T-helper 2 cell (primary cell): ENCODE measurements at places on chromosomes 4 and X.

GRCh38 chrX:69031181-69031580 is 134.1 kb downstream of the PJA1 start:
- DNase-seq = no peak

GRCh38 chrX:52988985-52989917 is 30.9 kb upstream of the FAM156A start:
- no peak for DNase-seq

- no peak for DNase-seq
Measured at GRCh38 chrX:6812087-6812486, 277.2 kb upstream of the VCX3A start.

DNA sequence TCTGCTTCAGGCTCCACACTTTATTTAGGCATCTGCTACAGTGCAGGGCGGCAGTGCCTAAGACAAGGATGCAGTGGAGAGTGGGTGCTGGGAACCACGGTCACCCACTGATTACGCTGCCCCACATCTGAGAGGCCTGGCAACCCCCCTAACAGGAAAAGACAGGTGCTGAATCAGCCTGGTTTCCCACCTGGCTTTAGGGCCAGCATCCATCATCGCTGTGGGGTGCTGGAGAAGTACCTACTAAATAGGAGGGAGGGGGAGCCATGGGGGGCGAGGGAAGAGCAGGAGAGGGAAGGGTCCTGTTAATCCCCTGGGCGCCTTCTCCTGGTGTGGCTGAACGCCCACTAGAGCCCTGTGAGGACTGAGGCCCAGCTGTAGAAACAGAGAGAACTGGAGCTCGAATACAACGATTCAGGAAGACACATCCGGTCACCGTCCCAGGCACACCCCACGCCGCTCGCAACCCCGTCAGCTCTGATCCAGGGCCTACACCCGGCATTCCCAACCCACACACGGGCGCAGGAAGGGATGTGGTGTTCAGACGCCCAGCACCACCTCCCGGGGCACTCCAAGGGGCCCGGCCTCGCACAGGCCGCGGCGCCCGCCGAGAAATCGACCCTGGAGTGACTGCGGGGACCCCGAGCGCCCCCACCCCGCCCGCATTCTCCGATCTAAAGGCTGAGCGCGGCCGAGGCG is 554 bp downstream of the DCTD start:
- no peak for DNase-seq

DNA sequence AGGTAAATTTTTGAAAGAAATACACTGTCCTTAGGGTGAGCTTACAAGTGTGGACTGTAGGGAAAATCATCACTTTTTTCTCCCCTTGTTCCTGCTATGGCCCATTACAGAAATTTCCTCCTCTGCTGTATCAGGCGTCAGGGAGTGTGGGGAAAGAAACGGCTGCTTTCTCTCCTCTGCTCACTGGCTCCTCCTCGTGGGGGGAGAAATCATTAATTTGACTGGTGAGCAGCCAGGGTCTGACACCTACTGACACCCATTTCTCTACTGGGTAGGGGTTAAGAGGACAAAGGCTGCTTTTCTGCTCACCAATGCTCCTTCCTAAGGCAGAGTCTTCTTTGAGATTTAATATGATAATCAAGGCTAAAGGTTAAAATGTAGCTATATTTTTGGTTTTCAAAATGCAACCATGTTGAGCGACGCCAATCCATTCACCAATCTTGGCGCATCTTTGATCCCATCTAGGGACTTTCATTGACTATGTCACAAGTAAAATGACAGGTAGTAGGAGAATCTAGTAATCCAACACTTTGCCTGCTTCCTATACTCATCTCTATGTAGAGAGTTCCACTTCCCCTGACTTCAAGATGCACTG is 25.1 kb downstream of the SETD7 start:
- DNase-seq = peak; percentile 33

- no peak for DNase-seq
Measured at GRCh38 chr4:98584265-98584664, 74.1 kb downstream of the TSPAN5 start.

DNA sequence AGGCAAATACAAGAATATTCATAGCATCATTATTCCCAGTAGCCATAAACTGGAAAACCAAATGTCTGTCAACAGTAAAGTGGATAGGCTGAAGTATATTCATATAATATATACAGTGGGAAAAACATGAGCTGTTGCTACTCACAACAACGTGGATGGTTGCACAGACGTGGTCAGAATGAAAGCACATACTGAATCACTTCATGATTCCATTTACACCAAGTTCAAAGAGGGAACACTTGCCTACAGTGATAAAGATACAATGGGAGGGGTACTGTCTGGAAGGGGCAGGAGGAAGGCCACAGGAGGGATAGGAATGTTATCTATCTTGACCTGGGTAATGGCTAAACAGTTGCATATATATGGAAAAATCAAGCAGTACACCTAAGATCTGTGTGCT is 25.3 kb downstream of the APBB2 start:
- DNase-seq = no peak

- peak; percentile 83 for DNase-seq
Measured at GRCh38 chrX:152958524-152959465, 35.1 kb downstream of the PNMA5 start.

GRCh38 chr4:6855692-6856297 is 53.8 kb upstream of the TBC1D14 start:
- DNase-seq = peak; percentile 80

DNA sequence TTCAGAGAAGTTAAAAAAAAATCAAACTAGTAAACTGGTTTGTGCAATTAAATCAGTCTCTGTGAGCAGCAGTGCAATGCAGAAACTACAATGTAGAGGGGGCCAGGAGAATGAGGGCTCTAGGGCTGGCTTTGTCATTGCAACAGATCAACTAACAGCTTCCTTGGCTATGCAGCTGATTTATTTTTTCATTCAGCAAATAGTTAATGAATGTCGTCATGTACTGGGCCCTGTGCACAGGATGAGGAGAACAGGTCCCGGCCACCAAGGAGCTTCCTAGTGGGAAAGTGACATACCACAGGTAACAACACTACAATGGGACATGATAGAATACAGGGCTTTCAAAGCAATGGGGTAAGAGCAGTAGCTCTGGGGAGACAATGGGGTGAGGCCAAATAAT is 190.1 kb downstream of the NSUN7 start:
- DNase-seq = no peak

- DNase-seq = no peak
Measured at GRCh38 chr4:55758066-55758465, 61.5 kb upstream of the EXOC1L start.

GRCh38 chr4:74252933-74253332 is 55.3 kb upstream of the EPGN start:
- DNase-seq = no peak

GRCh38 chrX:155115174-155115819 is 44.0 kb downstream of the BRCC3 start:
- DNase-seq = no peak

- no peak for DNase-seq
Measured at GRCh38 chrX:155577682-155578081, 35.1 kb downstream of the TMLHE start.

DNA sequence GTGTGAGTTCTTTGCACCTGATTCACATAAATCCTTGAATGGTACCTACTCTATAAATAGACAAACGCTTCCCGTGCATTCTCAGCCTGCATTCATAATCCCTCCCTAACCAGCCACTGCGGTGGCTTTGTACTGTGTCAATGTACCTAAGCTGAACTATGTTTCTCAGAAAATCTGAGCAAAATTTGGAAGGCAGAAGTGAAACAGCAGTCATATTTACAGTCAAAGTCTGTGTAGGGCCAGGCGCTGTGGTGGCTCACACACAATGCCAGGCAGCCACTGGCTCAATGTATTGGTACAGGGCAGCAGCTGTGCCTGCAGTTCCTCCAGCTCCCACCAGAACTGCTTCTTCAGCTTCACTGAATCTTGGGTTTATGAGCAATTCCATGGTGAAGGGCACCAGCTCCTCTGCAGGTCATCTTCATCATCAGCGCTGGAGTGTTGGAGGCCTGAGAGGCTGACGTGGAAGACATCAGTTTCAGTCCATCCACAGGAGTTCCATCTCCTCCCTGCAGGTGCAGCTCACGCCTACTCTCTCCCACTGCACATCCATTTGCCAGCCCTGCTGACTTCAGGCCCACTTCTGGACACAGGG is 32.3 kb upstream of the IRF2 start:
- no peak for DNase-seq

- no peak for DNase-seq
Measured at GRCh38 chrX:7996414-7996813, 69.2 kb upstream of the PNPLA4 start.

GRCh38 chr4:139585473-139585872 is 29.5 kb upstream of the SETD7 start:
- no peak for DNase-seq

DNA sequence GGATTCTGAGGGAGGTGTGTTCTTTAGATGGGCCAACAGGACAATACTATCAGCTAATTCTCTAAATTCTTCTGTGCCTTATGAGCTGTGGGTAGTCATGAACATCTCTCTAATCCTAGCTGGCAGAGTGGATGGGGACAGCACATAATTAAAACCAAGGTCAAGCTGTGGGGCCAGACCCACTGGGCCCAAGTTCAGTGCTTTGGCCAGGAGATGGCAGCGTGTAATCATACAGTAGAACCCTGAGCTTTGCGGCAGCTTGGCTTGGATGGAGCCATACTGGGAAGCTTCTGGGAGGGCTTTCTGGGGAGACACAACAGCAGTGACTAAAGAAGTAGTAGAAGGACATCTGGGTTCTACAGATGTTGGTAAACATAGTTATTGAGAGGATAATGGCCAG is 140.3 kb upstream of the CXCL13 start:
- DNase-seq = no peak

DNA sequence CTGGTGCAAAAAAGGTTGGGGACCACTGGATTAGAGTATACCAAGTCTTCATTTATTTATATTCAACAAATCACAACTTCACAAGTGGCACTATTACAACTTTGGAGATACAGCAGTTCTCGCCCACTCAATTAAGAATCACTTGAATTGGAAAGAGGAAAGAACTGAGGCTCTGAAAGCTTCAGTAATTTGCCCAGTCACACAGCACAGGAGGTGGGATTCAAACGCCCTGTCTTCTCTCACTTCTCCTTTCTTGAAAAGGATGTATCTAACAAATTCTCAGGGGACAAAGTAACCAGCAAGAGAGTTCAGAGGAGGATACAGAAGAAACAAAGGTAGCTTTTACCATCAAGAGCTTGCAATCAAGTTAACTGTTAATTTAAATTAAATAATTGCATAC is 12.4 kb downstream of the SMIM14 start:
- no peak for DNase-seq

- DNase-seq = no peak
Measured at GRCh38 chrX:43165343-43165920, 387.5 kb upstream of the PPP1R2C start.

- no peak for DNase-seq
Measured at GRCh38 chr4:16264798-16265197, 38.5 kb upstream of the TAPT1 start.

- no peak for DNase-seq
Measured at GRCh38 chr4:48270951-48271473, 1.4 kb upstream of the TEC start.

GRCh38 chrX:47637546-47638195 is 7.9 kb upstream of the CFP start:
- no peak for DNase-seq

GRCh38 chr4:72077346-72077745 is 45.5 kb downstream of the NPFFR2 start:
- DNase-seq = no peak

- DNase-seq = no peak
Measured at GRCh38 chr4:163600727-163601126, 106.2 kb downstream of the TMA16 start.

- no peak for DNase-seq
Measured at GRCh38 chr4:185640811-185641675, 105.7 kb upstream of the PDLIM3 start.

- no peak for DNase-seq
Measured at GRCh38 chr4:45385306-45385705, 659.0 kb upstream of the GNPDA2 start.

DNA sequence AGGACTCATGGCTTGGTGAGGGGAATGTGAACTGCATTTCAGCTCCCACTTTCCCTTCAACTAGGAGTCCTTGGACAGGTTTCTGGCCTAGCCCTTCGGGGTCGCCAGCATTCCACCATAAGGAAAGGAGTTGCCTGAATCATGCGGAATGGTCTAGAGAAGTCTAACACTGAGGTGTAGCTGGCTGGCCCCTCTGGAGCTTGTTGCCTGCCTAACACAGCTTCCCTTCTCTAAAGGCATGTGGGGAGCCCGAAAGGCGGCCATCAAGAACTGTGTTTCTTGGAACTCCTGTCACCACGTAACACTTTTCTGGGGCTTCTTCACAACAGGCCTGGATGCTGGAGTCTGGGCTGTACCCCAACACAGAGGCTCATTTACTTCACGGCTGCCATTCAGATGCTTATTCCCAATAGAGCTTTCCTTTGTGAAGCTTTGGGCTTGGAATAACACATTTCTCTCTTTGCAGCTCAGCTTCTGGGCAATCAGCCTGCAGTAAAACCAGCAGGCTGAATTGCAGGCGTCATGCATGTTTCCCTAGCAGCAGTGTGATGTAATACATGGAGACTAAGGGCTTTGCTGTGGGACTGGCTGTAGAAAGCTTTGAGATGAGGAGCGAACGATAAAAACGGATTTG is 5.4 kb downstream of the GABRQ start:
- no peak for DNase-seq

DNA sequence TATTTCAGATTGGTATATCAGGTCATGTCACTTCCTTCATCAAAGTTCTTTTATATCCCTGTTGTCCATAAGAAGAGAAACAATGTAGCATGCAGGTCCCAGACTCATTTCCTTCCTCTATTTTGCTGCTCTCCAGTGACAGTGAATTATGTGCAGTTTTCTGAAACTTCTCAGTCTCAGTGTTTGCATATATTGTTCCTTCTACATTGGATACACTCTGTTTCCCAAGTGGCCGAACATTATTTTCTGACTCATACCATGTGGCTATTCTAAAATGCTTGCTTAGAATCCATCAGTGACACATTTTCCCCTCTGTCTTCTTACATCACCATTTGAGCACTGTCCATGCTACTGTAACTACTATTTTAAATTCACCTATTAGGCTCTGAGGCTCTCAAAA is 305.7 kb downstream of the PDHA2 start:
- DNase-seq = no peak

DNA sequence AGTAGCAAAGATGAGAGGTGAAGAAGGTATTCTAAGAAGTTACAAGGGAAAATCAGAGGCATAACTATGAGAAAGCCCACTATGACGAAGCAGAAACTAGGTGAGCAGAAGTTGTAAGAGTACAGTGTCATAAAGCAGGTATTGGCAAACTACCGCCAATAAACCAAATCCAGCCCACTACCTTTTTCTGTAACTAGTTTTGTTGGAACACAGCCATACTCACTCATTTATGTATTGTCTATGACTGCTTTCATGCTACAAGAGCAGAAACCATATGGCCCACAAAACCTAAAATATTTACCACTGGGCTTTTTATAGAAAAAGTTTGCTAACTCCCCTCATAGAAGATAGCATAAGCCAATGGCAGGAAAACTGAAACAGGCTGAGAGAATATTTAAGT is 31.8 kb upstream of the ZCCHC13 start:
- no peak for DNase-seq
